Epithelial cell of esophagus (primary cell): ENCODE measurements at places on chromosomes 2 and 18.
A peak's percentile ranks its signal among the peaks of the same experiment; 100 is the strongest.

- no peak for DNase-seq
Observed at GRCh38 chr18:32258558-32259204, 68.8 kb downstream of the MEP1B start.

DNA sequence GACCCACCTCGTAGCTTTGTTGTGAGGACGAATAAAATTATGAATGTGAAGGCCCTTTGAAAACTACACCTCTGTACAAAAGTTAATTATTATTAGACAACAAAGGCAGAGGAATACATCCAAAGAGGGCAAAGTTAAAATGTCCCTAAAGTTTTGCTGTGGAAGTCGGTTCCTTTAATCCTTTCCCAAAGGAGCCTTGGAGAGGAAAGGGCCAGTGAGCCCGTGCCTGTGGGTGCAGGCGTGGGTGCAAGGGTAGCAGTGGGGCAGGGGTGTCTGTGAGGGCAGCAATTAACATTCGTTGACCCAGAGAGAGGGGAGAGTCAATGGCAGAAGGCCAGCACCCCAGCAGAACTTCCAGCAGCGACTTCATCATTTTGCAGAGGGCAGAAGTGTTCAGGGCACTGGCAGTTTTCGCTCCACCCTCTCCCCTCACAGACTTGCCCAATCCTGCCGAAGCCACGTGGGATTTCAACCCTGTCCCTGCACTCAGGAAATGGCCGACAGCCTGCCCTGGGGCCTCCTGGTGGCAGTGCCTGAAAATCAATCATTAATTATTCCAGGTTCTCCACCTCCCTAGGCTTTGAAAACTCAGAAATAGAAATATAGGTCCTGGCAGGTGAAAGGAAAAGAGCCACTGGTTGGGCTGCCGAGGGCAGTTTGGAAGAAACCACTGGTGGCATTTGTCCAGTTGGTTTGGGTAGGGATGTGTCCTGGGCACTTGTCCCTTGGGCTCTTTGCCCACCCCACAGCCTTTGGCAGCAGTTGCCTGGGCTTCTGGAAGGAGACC, 4.2 kb upstream of the PAX8 start:
- DNase-seq: peak; percentile 50

- DNase-seq: no peak
Observed at GRCh38 chr2:88471083-88471942, 18.8 kb upstream of the FOXI3 start.

GRCh38 chr2:207151048-207151447, 14.7 kb downstream of the KLF7 start:
- no peak for DNase-seq

DNA sequence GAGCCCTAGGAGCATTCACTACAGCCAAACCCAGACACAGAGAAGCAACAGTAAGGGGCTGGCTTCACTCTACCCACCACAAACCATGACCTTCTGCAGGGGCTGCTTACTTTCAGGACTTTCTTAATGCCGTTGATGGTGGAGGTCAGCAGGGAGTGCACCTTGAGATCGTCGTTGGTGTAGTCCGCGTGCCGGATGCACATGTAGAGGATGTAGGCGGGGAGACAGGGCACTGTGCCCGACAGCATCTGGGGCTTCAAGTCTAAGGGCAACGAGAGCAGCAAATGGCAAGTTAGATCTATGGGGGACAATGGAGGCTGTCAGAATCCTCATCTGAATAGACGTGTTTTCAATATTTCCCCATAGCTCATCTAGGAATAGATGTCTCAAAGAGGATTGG, 29.8 kb upstream of the ACAA2 start:
- no peak for DNase-seq

DNA sequence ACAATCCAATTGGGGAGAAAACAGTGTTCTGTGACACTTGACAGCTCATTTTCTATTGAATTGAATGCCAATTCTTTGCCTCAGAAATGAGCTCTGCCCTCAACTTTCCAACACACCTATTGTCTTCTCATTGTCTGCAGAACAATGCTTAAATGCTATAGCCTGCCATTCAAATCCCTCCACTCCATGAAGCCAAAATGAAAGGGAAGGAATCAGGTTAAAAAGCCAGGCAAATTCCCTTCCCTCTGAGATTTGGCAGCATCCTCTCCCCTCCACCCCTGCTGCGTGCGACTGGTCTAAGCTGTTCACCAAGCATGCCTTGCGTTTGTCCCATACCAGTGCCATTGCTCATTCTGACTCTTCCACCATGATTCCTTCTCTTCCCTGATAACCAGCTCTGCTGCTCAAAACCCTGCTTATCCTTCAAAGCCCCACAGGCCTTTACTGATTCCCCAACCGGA, 32.4 kb upstream of the TMEM131 start:
- DNase-seq: peak; percentile 38

GRCh38 chr18:2797951-2798350, 48.9 kb upstream of the EMILIN2 start:
- DNase-seq: no peak
